Occipital lobe (tissue), 3 donors: ENCODE measurements at places on chromosomes 1 and 21.

GRCh38 chr21:35563885-35564451 is 496.4 kb downstream of the SETD4 start:
- DNase-seq = no peak

- no peak for DNase-seq
These were observed 116.1 kb downstream of the ATP5PO start for GRCh38 chr21:33799378-33800090.

GRCh38 chr1:62361431-62361830 is 42.2 kb upstream of the KANK4 start:
- DNase-seq = no peak

- DNase-seq = no peak
These were observed 2.0 kb upstream of the NAXE start for GRCh38 chr1:156589546-156589945.

DNA sequence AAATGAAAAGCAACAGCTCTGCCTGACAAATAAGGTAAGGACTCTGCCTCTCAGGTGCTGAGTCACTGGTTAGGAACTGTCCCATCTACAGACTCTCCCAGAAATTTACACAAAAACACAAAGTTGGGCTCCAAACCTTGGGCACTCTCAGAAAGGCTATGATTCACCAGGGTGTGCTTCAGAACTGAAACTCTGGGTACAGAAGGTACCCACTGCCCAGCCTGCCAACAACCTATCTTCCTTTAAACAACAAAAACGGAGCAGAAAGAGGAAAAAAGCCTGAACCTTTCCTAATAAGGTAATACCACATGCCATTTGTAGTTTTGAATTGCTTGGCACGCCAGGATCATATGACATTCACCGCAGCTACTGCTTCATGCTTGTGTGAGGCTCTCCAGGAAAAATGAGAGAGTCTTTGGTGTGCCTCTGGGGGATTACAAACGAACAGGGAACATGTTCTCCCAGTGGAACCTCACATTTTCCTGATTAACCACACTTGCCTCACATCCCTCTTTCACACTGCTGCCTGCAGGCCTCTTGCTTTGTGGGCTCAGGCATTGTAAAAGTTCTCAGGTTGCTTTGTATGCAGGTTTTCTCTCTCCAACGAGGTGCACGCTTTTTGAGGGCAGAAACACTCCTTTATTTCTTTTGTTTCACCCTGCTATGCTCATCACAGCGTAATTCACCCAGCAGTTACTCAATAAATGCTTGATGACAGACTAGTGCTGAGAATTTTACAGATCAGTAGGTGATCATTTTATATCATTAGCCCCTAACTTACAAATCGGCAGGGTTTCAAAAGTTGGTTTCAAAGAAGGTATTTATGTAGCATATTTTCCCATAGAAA is 65.1 kb downstream of the GADD45A start:
- DNase-seq = no peak

DNA sequence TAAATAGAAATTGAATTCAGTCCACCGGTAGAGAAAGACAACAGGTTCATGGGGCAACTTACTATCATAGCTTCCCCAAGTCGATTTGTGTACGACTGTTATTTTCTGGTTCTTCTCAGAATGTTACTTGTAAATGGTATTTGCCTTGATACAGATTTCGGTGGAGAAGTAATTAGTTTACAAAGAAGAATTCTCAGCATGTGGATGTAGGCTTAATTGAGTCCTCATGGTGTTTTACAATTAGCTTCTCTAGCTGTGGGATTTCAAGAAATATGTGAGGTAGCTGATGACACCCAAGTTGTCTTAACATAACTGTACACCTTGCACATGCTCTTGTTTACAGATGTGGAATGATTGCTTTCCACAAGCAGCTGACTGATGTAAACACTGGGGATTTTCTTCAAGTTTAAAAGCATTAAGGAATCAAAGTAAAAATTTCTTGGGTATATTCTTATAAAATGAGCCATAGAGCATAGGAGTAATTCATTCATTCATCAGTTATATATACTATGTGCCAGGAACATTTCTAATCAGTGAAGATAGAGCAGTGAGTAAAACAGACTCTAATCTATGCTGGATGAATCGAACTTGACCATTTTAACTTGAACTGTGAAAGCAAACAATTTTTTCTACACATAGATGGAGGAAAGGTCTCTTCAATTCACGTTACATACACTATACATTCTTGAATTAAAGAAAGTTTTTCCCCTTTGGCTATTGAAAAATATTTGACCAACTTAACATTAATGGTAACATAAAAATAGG is 1.4 kb downstream of the MACO1 start:
- DNase-seq = no peak

DNA sequence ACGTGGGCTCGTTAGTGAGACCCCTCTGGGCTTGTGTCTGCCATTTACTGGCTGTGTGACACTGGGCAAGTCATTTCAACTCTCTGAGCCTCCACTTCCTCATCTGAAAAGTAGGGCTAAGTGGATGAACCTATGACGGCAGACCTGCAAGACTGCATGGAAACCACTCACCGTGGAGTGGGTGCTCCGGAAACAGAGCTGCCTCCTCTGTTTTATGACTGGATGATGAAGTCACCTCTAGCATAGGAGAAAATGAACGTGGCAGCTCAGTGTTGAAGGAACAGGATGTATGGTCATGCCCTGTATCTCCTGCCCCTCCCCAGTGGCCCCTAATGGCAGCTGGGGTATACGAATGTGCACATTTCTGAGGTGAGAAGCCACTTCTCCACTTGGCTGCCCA is 40.5 kb downstream of the STPG1 start:
- no peak for DNase-seq

GRCh38 chr1:192488058-192488457 is 87.5 kb upstream of the RGS1 start:
- no peak for DNase-seq

GRCh38 chr1:224525411-224526040 is 90.6 kb upstream of the CNIH3 start:
- DNase-seq = no peak

DNA sequence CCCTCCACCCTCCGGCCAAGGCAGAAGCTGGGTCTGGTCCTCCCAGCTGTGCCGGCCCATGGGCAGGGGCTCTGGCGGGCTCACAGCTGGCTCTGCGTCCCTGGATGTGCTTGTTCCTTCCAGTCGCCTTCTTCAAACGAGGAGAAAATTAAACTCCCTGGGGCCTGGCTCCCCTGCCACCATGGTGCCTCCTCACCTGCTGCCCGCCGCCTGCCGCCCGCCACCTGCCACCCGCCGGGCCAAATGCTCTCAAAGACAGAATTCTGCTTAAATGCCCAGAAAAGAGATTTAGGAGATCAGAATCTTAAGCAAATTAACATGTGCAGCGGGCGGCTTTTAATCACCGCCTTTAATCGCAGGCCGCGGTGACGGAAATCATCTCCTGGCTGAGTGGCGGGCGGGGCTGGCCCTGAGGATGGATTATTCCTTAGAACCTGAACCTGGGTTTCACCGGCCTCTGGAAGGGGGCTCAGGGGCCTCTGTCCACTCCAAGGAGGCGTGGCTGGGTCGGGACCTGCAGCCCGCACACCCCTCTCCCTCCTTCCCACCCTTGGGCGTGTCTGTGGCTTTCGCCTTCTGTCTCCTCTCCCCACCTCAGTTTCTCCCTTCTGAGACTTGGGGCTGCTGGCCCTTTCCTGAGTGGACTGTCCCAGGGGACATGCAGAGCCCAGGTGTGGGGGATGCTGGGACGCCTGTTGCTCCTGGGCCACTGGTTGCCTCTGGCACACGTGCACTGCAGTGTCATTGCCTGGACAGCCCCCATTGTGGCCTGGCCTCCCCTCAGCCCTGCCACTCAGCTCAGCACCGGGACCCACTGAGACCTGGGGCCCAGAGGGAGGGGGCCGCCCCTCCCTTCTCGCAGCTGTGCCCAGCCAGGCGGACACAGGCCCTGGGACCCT is 10.5 kb upstream of the PLCH2 start:
- DNase-seq = no peak

DNA sequence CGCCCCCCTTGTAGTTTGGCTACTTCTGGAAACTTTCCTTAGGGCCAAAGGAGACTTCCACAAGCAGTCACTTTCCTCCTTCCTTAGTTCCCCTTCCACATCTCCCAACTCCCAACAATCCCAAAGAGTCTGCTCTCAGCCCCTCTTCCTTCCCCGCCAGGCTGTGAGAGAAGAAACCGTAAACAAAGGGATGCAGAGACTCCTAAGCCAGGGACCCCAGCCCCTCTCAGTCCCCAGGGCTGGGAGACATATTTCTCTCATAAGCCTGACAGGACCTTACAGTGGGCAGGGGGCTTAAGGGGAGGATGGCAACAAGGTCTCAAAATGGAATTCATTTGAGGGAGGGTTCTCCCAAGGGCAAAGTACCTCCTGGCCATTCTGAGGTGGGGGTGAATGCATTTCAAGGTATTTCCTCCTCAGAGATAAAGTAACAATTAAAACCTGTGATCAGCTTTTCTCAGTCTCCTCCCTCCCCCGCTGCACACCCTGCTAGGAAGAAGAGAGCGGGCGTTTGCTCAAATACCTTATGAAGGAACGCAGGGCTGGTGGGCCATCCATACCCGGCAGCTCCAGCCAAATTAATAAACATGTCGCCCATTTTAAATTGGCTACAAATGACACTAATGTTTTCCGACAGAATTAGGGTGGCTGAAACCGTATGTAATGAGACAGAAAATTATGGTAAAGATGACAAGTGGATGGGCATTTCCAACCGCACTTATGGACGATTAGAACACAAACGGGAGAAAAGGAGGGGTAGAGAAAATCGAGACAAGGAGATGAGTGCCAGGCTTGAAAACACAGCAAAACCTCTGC is 4.0 kb downstream of the BARHL2 start:
- DNase-seq = no peak

DNA sequence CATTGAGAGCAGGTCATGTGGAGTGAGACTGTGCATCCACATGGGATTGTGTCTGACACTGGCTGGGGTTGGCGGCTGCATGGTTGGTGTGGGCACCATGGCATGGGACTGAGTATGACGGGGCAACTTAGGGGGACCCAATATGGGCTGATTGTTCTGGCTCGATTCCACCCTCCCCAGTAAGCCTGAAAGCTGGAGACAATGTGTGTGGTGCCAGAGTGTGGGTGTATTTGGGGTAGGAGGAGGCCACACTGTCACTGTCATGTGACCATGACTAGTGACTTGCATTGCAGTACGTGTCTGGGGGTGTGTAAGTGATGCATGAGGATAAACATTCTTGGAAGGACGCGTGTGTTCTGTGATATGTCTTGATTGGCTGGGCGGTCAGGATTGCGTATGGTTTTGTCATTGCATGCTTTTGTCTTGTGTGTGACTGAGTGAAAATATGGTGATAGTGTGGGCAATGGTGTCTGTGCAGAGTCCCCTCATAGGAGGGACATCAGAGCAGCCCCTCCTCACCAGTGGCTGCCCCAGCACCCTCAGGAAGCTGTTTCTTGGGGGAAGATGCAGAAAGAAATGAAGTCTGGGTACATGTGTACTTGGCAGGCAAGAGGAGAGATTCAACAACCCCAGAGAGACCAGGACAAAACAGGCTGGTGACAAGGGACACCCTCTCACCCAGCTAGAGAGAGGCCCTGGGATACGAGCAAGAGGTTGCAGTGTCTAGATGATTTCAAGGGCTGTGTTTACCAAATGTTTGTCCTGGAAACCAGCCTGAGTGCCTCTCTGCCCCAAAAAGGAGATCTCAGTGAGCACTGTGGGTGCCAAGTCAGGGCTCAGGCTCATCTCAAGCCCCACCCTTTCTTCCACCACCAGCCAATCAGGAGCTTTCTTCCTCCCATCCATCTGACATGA is 36.3 kb downstream of the SDC3 start:
- DNase-seq = no peak

DNA sequence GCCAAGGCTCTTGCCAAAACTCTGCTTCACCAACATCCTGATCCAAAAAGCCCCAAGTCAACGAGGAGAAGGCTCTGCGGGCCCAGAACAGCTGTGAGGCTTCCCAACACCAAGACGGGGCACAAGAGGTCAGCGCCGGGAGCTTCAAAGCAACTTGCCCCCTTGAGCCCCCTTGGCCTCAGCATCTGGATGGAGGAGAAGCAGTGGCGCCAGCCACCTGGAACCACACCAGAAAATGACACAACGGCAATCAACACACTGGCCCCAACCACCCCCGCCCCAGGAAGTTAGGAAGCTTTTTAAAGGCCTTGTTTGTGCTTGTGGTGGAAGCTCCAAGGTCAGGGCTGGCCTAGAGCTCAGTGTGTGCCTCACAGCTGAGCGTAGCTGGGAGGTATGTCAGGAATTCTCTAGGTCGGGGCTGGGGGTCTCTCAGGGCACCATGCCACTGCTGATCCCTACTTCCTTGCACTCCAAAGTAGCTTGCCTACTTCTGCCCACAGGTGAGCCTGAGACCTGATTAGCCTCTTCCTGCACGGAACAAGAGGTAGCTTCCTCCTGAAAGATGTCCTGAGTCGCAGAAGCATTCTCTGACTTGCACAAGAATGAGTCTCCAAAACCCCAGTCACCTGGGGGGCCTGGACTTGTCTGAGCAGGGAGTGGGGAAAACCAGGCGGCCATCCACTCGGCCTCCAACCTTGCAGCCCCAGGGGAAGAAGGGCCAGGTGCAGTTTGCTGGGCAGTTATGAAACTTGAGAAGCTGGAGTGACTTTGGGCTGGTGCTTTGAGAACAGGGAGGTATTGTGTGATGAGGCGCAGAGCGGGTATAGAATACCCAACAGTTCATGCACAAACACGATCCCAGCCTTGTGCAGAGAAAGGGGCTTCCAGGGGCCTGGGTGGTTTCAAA is 9.7 kb upstream of the SRP9 start:
- no peak for DNase-seq

GRCh38 chr1:204996981-204997380 is 46.0 kb upstream of the CNTN2 start:
- peak; percentile 32 for DNase-seq

DNA sequence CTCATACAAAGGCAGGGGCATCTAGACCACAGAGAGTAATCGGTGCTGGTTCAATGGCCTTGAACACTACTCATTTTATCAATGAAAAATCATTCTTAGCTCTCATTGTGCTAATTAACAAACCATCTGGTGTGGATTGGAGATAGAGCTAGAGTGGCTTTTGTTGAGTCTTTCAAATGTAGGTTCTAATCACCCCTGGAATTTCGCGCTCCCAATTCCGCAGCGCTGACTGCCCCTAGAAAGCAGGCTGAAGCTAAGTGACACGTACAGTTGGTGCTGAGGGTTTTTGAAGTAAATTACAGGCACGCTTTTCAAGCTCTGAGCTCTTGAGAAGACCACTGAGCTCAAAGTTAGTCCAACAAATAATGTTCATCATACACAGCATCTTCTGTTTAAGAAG is 31.2 kb upstream of the CA6 start:
- no peak for DNase-seq

- no peak for DNase-seq
These were observed 17.7 kb downstream of the TNR start for GRCh38 chr1:175725684-175726083.
